Foreskin melanocyte (primary cell): ENCODE measurements at places on chromosomes 6 and 20.

- no peak for DNase-seq
These were observed 204.5 kb downstream of the FNDC1 start for GRCh38 chr6:159373670-159374069.

DNA sequence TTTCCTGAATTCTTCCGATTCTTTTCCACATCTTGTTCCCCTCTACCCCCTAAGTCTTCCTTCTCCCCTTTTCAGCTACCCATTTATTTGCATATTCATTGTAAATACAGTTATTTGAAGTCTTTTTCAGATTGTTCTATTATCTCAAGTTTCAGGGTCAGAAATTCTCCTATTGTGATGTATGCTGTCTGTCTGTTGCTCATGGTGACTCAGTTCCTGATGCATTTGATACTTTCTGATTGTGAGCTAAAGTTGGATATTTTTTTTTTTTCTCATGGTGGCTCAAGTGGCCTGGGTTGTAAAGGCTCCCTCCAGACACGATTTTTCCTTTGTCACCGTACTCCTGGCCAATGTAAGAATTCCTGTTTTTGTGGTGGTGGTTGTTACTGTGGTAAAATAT is 4.9 kb upstream of the PI16 start:
- DNase-seq = no peak

- DNase-seq = peak; percentile 99
These were observed 7.8 kb downstream of the ADTRP start for GRCh38 chr6:11770546-11771466.

- no peak for DNase-seq
These were observed 52.2 kb downstream of the GFRAL start for GRCh38 chr6:55379471-55379870.

DNA sequence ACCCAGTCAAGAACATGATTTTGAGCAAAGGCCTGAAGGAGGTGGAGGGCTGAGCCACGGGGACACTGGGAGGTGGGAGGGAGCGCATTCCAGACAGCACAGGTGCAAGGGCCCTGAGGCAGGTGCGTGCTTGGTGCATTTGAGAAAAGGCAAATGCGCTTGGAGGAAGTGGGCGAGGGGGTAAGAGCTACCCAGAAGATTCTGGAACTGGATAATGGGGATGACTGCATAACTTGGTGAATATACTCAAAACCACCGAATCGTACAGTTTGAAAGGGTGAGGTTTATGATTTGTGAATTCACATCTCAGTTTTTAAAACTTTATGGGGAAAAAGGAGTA is 9.8 kb downstream of the PREX1 start:
- DNase-seq = no peak

DNA sequence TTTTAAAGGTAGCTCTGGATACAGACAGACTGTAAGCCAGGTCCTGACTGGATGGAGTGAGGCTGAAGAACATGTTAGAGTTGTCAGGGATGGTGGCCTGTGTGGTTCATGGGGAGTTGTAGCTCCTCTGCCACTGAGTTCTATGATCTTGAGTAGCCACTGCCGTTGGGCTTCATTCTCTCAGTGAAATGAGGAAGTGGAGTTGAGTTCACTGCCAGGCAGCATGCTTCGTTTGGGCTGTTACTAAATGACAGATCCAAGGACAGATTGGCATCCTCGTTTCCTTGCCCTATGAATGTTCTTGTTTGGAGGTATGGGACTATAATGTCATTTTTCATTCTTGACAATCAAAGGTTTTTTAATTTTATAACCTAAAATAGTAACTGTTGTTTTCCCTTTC is 37.2 kb downstream of the SCAND1 start:
- no peak for DNase-seq

DNA sequence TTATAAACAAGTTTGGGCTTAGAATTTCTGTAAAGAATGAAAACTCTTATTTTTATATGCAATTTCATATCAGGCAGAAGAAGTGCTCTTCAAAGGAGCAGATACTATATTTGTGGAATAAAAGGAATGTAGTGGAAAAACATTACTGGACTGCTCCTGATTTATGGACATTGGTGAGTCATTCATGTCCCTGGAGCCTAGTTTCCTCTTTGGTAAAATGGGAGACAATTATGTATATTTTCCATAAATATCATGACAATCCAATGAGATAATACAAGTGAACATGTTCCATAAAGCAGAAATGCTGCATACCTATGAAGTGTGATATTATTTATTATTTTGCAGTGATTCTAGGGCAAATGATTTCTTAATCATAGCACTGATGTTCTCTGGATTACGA is 445.8 kb upstream of the CITED2 start:
- no peak for DNase-seq
